IPS DF 6.9 (cell line): ENCODE measurements at places on chromosomes 3 and 15.

DNA sequence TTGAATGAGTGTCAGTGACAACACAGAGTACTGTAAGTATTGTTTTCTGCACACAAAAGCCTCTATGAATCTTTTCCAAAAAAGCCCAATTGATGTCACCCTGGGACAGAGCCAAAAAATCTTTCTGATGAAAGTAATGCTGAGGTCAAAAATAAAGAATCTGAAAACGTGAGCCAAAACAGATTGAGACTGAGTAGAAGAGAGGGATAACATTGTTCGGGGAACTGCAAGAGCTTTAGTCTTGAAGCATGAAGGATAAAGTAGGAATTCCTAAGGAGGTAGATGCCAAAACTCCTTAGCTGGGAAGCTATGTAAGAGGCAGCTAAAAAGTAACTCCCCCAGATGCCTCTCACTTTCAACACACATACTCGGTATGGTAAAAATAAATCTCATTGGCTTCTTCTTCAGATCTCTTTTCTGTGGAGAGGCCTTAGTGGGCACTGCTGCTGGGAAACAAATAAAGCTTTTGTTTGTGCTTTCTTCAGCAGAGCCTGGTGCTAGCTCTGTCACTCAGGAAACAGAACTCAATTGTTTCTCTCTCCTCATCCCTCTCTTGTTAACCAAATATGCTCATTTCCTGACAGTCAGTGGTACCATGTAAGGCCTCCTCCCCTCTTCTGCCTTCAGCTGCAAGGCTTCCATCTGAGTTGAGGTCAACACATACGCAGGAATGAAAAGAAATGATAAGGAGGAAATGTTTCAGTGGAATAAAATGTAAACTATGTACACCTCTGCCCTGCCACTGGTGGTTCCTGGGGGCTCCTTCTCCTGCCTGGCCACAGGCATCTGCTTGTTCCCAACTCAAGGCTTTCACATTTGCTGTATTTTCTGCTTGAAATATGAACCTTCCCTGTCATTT, 58.1 kb downstream of the CD200 start:
- DNase-seq: peak; percentile 47

DNA sequence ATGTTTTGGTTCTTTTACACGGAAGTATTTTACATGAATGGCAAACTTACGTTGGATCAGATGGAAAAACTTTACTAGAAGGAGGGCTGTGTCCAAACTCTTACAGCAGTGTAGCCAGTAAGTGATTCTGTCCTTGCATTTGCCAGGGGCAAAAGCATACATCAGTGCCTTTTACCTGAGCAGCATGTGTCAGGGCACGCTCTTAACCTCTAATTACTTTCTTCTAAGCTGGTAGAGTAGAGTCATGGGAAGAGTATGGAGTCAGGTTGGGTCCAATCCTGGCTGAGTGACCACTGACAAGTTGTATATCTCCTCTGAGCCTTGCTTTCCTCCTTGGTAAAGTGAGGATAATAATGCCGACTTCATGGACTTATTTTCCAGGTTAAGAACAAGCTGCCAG, 47.1 kb downstream of the RYR3 start:
- DNase-seq: no peak

GRCh38 chr3:133894353-133895207, 1.1 kb downstream of the RAB6B start:
- peak; percentile 35 for DNase-seq

GRCh38 chr15:36557364-36557763, 22.1 kb upstream of the CDIN1 start:
- no peak for DNase-seq

DNA sequence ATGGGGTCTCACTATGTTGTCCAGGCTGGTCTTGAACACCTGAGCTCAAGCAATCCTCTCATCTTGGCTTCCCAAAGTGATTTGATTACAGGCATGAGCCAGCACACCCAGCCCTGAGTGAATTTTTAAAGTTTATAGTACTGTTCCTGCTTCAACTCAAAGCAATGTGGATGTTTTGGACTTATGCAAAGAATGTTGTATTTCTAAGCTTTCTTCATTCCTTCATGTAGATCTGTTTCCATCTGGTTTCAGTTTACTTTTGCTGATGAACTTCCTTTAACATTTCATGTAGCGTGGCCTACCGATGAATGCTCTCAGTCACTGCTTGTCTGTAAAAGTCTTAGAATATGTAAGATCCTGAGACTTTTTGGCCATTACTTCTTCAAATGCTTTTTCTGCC, 23.2 kb downstream of the NRG4 start:
- no peak for DNase-seq

DNA sequence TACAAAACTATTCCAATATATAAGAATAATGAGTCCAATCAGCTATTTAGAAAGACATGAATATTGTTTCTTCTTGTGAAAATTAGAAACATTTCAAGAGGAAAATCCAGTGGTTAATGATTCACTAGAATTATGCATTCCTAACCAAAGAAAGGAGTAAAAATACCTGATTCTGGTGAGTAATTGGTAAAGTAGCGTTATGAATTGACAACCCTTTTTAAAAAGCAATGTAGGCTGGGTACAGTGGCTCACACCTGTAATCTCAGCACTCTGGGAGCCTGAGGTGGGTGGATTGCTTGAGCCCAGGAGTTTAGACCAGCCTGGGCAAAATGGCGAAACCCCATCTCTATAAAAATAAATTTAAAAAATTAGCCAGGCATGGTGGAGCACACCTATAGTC, 43.3 kb downstream of the TOPAZ1 start:
- DNase-seq: no peak

GRCh38 chr3:160735826-160736225, 20.2 kb upstream of the PPM1L start:
- DNase-seq: no peak

GRCh38 chr3:27927882-27928281, 205.8 kb upstream of the EOMES start:
- no peak for DNase-seq

DNA sequence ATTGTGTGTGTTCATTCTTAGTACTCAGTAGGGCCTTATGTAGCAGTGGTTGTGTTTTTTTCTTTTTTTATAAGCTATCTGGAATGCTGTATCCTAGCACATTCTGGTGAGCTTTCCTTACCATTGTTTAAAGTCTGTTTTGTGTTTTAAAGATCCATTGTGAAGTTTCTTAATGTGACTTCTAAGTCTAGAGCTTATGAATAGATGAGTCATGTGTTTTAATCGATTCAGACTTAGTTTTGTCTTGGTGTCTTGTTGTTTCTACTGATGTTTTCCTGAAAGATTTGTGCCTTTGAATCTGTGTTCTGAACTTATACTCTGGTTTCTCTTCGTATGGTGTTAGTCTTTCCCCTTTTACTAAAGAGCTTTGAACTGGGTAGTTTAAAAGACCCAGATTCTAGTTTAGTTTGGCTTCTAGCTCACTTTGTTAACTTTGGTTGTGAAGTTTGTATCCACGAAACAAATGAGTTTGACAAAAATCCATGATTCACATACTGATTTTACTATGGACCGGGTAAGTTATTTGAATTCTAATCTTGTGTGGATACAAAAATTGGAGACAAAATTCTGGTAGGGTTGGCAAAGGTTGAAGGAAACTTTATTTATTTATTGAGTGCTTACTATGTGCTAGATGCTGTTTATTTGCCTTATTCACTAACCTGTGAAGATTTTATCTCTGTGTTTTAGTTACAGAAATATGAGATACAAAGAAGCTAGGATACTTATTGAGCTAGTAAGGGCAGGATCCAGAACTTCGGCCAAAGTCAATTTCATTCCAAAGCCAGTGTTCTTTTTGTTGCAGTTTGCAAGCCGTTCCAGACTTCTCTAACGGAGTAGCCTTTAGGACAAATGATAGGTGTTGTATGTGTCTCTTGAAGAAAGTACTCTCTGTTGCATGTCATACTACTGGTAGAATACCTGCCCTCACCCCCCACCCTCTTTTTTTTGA, 24.8 kb downstream of the AKAP13 start:
- DNase-seq: no peak

- no peak for DNase-seq
Observed at GRCh38 chr3:50251220-50251619, 15.2 kb downstream of the GNAI2 start.
